ENCODE measurements at places on chromosomes 2 and 18.
A peak's percentile ranks its signal among the peaks of the same experiment; 100 is the strongest.

DNA sequence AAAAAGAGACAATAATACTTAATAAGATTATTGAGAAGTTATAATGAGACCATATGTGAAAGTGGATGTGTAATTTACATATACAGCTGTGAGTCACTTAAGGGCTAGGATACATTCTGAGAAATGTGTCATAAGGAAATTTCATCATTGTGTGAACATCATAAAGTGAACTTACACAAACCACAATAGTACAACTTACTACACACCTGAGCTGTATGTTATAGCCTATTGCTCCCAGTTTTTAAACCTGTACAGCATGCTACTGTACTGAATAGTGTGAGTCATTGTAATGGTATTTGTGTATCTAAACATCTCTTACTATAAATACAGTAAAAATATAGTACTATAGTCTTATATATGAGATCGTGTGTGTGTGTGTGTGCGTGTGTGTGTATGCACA lies 1420.3 kb upstream of the PIK3C3 start:
- peak; percentile 42 for DNase-seq

- no peak for DNase-seq
Measured at GRCh38 chr18:75131381-75132000, 77.4 kb downstream of the PTGR3 start.

DNA sequence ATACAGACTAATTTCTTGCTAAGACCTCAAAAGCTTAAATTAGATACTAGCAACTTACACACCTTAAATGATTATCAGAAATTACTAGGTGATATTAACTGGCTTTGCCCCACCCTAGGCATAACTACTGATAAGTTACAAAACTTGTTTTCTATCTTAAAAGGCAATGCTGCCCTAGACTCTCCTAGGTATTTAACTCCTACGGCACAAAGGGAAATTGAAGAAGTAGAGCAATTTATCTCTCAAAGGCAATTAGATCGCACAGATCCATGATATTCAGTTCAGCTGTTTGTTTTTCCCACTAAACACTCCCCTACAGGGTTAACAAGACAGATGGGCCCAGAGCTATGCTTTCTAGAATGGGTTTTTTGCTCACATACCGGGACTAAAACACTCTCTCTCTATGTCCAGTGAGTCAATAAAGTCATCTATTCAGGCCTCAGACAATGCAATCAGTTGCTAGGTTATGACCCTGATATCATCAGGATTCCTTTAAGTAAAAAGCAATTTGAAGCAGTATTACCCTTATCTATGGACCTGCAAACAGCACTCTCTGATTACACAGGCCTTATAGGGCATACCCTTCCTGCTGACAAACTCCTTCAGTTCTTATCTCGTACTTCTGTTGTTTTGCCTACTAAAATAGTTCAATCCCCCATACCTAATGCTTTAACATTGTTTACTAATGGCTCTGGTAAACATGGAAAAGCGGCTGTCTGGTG lies 14.3 kb downstream of the MAP3K2 start:
- no peak for DNase-seq

DNA sequence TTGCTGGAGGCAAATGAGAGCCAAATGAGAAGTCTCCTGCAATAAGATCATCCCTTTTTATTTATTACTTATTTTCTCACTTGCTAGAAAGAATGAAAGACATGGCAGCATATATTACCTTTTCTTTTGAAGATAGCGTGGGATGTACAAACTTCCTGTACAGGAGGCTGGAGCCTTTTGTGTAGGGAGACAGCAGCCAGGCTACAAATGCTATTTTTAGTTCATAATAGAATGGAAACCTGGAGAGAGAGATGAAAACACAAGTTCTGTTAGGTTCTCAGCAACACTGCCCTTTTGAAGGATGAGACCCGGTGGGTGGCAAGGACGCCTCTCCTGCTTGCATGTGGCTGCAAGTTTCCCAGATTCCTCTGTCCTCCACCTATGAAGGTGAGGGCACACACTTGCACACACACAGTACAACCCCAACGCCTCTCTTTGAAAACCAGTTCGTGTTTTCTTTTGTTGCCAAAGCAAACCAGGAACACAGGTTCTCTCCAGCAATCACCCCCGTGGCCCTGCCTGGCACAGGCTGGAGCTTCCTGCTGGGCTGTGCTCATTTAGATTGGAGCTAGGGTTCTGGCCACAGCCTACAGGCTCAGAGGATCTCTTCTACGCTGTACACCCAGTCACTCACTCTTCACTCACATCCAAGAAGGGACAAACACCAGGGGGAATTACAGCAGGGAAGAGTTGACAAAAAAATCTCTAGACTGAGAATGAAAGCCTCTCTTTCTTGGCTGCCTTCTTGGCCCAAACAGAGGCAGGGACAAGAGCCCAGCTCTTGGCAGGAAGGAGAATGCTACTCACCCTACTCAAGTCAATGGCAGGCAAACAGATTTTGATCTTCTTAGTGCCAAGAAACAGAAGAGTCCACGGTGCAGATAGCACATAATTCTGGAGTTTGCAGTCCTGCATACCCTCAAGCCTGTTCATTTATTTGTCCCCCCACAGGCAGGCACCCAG lies 55.6 kb downstream of the MRPL35 start:
- DNase-seq = no peak

DNA sequence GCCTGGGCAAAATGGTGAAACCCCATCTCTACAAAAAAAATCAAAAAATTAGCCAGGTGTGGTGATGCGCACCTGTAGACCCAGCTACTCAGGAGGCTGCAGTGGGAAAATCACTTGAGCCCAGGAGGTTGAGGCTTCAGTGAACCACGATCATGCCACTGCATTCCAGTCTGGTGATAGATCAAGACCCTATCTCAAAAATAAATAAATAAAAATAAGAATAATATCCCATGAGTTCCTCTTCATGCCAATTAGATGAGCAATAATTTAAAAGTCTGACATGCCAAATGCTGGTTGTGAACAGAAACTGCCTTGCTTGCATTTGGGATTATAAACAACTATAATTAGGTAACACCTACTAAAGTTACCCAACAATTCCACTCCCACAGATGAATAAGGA lies 22.1 kb upstream of the ANKRD44 start:
- DNase-seq = peak; percentile 12

GRCh38 chr18:14908541-14908940 lies 160.6 kb downstream of the ANKRD30B start:
- DNase-seq = no peak
